NCI-H2107 (cell line): ENCODE measurements at places on chromosomes 1 and 21.

GRCh38 chr1:116485071-116485735, 85.6 kb downstream of the CD58 start:
- DNase-seq: peak; percentile 95

DNA sequence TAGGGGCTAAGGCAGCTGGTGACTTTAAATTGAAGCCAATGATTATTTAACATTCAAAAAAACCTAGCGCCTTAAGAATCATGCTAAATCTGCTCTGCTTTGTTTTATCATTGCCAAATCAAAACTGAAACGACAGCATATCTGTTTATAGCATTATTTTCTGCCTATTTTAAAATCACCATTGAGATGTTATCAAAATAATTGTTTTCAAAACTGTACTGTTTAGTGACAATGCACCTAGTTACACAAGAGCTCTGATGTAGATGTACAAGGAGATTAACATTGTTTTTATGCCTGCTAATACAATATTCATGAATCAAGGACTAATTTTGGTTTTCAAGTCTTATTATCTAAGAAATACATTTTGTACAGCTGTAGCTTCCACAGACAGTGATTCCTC, 1521.3 kb downstream of the AMY1C start:
- DNase-seq: no peak

DNA sequence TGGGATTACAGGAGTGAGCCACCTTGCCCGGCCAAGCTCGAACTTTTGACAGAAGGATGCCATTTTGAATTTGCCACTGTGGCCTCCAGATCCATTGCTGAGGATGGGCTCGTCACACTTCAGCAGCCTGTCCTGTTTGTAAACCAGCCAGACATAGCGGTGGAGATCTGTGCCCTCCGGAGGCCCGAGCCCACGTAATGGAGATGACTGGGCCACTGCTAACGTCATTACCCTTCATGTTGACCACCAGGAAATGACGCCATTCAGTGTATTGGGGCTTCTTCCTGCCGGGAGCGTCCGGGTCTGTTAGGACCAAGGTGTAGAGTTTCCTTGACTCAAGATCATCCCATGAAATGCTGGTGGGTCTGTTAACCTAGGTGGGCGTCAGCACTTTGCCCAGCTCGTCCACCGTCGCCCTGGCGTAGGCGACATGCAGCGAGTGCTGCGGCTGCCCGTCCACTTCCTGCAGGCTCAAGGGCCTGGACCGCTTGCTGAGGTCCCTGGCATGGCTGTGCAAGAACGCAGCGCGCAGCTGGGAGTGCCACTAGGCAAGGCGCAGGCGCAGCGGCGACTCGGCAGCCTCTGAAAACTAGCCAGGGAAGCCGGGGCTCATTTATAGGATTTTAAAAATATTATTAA, 40.8 kb downstream of the PTPRC start:
- no peak for DNase-seq

DNA sequence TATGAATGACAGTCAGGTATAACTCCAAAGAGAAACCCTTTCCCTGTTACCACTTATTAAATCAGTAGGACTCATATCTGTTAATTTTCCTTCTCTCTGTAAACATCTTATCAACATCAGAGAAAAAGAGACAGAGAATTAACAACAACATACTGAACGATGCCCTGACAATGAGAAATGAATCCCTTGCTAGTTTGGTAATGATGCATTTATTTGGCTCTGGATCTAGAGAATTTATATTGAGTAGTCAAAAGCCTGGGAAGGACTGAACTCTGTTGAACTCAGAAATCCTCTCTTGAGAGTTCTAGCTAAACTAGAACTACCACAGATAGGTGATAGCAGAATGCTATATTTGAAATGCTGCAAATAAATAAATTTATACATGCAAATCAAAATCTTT, 325.6 kb downstream of the DISC1 start:
- no peak for DNase-seq

DNA sequence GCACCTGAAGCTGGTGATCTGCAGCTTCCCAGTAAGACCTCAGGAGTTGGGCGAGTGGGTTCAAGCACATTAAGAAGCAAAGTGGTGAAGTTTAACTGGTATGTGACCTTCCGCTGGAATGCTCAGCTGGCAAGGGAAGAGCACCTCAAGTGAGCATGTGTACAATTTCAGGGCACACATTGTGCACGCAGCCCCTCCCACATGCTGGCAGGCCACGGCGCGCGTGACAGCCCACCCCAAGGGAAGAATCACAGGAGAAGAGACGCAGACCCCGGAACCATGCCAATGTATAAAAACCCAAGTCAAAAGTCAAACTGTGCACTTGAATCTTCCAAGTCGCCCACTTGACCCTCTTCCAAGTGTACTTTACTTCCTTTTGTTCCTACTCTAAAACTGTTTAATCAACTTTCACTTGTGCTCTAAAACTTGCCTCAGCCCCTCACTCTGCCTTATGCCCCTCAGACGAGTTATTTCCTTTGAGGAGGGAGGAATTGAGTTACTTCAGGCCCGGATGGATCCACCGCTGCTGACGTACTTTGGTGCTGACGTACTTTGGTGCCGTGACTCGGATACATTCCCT, 20.0 kb downstream of the LRRC3 start:
- DNase-seq: no peak

DNA sequence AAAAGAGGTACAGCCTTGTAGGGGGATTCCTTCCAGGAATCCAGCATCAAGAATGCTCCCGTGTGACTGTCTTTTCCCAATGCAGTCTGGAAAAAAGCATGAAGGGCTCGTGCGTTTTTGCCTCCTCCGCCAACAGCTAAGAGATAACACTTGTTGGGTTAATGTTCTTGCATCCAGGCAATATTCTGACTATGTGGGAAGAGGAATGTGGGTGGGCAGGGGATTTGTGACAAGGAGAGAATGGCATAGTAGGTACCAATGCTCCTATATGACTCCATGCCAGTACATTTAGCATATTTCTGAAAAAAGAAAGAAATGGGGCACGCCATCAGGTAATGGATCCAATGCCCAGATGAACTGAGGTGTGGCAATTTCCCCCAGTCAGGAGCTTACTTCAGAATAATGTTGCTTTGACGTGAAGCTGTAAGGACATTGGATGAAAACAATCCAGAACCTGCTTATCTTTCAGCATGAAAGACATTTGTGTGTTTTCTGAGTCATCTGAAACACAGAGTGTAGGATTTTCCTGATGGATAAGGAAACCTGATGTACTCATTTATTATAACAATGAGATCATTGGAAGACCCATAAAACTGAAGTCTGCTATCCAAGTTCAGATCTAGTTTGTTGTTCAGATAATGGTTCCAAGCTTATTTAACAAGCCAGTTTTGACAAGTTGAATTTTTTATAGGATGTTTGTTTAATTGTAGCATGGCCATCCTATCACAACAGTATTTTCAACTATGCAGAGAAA, 105.5 kb downstream of the LYPLAL1 start:
- no peak for DNase-seq

- no peak for DNase-seq
Observed at GRCh38 chr21:25304611-25305010, 302.7 kb downstream of the MRPL39 start.

DNA sequence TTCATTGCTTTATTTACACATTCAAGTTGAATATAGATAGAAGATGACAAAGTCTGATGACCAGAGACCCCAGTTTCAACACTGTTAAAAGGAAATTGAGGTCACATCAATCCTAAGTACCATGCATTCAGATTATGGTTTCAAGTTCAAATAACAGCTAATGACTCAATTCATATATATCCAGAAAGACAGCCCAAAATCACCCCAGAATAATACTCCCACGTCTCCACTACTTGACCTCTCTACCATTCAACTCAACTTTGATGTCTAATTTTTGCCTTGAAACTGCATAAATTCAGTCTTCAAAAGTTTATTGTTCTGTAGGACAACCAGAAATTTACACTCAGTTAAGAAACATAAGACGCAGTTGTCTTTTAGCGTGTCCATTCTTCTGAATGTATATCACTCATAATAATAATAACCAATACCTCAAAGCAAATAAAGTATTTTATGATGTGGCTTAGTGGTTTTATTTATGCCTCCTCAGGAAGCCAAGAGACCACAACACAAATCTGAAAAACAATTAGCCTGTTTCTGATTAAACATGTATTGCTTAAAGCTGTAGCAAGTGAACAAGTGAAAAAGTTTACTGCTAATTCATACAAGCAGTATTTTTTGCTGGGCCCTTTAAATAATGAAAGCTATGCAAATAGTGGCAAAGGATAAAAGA, 569.0 kb downstream of the LTN1 start:
- no peak for DNase-seq

DNA sequence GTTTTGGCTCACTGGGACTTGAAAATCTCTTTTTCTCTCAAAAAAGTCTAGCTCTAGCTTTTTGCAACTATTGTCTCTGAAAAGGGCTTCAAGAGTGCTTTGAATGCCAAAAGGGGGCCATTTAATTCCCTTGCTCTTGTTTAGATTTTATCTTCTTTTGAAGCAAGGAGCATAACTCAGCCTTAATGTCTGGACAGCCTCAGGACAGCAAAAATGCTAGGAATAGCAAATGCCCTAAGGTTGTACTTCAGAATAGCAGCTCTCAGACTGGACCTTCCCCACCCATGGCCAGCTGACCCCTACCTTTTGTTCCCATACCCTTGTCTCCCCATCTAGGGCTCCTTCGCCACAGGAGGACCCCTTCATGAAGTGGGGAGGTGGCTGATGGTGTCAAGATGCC, 121.4 kb downstream of the KCNK1 start:
- DNase-seq: no peak

- no peak for DNase-seq
Observed at GRCh38 chr1:151713874-151714273, 2.7 kb downstream of the CELF3 start.

DNA sequence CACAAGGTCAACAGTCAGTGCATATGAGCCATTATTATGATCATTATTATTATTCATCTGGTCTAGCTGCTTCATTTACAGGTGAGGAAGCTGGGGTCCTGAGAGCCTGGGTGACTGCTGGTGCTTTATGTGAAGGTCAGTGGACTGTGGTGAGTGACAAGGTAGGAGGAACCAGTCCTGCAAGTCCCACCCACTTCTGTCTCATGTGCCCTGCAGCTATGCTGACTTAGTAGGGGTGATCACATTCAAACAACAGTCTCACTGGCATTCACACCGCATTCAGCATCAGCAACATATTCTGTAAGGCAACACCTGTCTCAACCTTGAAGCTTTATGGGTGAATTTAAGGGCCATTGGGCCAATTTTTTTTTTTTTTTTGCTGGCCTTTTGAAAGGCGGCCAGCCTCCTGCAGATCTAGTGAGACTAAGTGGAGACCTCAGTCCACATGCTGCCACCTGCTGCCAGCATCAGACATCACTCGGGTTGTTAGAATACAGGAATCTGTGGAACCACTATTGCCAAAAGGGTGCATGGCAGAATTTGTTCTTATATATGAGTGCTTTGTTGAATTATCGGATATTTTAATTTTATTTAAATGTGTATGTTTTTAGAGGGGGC, 59.9 kb upstream of the CACNA1E start:
- peak; percentile 59 for DNase-seq

DNA sequence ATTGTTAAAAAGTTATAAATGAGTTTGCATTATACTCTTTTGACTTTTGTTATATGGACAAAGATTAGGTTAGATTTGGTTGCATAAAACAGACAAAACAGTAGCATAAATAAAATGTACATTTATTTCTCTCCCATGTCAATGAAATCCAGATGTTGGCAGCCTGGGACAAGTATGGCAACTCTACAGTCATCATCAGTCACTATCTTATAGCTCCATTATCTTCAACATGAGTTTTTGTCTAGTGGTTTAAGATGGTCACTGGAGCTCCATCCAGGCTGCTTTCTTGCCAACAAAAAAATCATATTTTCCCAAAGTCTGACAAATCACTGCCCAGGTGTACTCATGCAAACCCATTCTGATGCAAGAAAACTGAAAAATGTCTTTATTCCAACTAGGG, 83.8 kb downstream of the CD58 start:
- no peak for DNase-seq

GRCh38 chr1:93076268-93076667, 2.8 kb upstream of the MTF2 start:
- DNase-seq: no peak

DNA sequence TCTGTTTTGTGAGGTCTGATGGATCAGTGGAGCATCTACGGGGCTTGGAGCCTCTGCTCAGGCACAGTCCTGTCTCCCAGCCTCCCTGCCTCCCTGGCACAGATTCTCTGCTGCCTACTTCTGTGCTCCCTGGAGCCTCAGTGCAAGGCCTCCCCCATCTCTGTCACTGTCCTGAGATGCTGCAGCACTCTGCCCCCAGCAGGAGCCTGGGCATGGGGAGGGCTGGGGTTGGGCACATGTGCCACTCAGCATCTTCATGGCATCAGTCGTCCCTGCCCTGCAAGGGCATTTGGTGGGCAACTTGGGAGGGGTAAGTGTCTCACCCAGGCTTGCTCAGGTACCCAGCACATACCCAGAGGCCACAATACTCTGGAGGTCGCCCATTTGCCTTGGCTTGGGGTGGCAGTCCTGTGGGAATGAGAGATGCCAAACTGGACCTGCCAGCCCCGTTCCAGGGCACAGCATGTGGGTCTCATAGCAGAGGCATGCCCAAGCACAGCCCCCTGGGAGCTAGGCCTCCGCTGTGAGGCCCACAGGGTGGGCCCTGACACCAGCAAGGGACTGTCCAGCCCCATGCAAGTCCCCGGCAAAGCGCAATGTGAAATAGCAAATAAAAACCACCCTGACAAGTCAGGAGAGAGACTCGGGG, 28.7 kb downstream of the PADI3 start:
- DNase-seq: no peak

GRCh38 chr1:109490029-109490933, 3.6 kb upstream of the CYB561D1 start:
- no peak for DNase-seq

DNA sequence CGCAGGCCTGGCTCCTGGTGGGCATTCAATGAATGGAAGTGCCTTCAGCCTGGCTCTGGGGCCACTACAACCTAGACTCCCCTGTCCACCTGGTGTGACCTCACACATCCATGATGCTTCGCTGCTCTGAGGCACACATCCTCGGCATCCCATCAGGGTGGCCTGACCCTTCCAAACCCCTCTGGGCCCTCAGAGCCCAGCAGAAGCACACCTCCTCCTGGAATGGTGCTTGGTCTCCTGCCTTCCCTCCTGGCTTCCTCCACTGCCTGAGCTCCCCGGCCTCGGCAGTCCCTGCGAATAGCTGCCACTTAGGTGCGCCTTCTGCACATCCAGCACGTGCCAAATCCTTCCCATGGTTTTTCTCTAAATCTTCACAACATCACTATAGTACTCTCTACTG, 133.8 kb downstream of the GLIS1 start:
- DNase-seq: no peak

- no peak for DNase-seq
Observed at GRCh38 chr1:239947801-239948200, 143.9 kb upstream of the FMN2 start.

GRCh38 chr1:86948212-86948611, 33.8 kb downstream of the HS2ST1 start:
- DNase-seq: no peak

DNA sequence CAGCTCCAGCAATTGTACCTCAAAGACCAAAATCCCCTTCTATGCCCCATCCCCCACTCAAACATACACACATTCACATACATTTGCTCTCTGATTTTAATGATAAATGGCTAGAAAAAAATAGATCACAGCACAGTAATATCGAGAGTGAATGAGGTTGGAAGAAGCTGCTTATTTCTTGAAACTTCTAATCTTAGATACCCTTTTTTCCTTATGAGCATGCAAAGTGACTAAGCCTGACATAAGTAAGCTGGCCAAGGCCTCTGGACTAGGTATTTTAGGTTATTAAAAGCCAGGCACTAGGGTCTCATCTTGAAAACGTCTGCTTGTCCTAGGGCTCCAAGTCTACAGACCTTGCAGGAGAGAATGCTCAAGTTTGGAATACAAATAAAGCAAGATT, 133.6 kb downstream of the TGFBR3 start:
- DNase-seq: no peak
